Dermis lymphatic vessel endothelial cell (primary cell): ENCODE measurements at places on chromosomes 4 and X. TPM values are rescaled to one million over a fixed set of nuclear protein-coding genes. Genes with fewer than 3 reads are reported as not detected.

The CNGA1 gene
- 0.17 TPM in 1 of 2 replicates, not detected in the other for total RNA-seq

The PCSK1N gene
- 0.09 and 0.11 TPM in 2 replicates for total RNA-seq

The PTTG2 gene
- total RNA-seq, result not detected in 2 replicates

The TAF7L gene
- under 0.01 TPM in 1 of 2 replicates, not detected in the other for total RNA-seq

The RAI2 gene
- total RNA-seq, result 2.4 and 3.1 TPM in 2 replicates
